ENCODE measurements at places on chromosomes 1 and 21. TPM values are rescaled to one million over a fixed set of nuclear protein-coding genes. Genes with fewer than 3 reads are reported as not detected.

The NFASC gene
- 1.8 TPM for polyA plus RNA-seq

The MYCL gene
- 2.6 TPM for polyA plus RNA-seq

The BTBD8 gene
- 4.4 TPM for polyA plus RNA-seq

The NUDC gene
- 54.8 TPM for polyA plus RNA-seq

The GJC2 gene
- polyA plus RNA-seq, result 1.2 TPM

The FNDC10 gene
- polyA plus RNA-seq, result 3.0 TPM

The LCE3E gene
- polyA plus RNA-seq, result not detected

The GGPS1 gene
- 36.8 TPM for polyA plus RNA-seq

The NFIA gene
- polyA plus RNA-seq, result 32.9 TPM

The TMPRSS15 gene
- polyA plus RNA-seq, result 0.89 TPM

The FAM151A gene
- 0.85 TPM for polyA plus RNA-seq

The PIGR gene
- polyA plus RNA-seq, result 0.04 TPM

The TIMM17A gene
- polyA plus RNA-seq, result 35.1 TPM

The SLC22A15 gene
- polyA plus RNA-seq, result 0.90 TPM

The ACTL8 gene
- polyA plus RNA-seq, result not detected

The NPHS2 gene
- not detected for polyA plus RNA-seq

The C1orf94 gene
- polyA plus RNA-seq, result not detected

The RRP1B gene
- polyA plus RNA-seq, result 27.9 TPM

The ALX3 gene
- not detected for polyA plus RNA-seq

The AMY1C gene
- not detected for polyA plus RNA-seq

The MXRA8 gene
- 73.1 TPM for polyA plus RNA-seq

The C1QB gene
- 30.0 TPM for polyA plus RNA-seq

The SH2D5 gene
- polyA plus RNA-seq, result 0.44 TPM

The DMRTA2 gene
- polyA plus RNA-seq, result 0.32 TPM

The CDK18 gene
- 28.3 TPM for polyA plus RNA-seq

The RCSD1 gene
- 60.8 TPM for polyA plus RNA-seq

The EDARADD gene
- 0.19 TPM for polyA plus RNA-seq

The TARS2 gene
- 27.9 TPM for polyA plus RNA-seq

The RUNX1 gene
- 9.7 TPM for polyA plus RNA-seq

The OPTC gene
- not detected for polyA plus RNA-seq

The FAM72B gene
- 3.1 TPM for polyA plus RNA-seq

The RGS13 gene
- polyA plus RNA-seq, result 0.15 TPM

The OR2L3 gene
- polyA plus RNA-seq, result not detected

The OR2T6 gene
- polyA plus RNA-seq, result not detected

The OR2T33 gene
- not detected for polyA plus RNA-seq

The KRTAP13-2 gene
- polyA plus RNA-seq, result not detected

The DEGS1 gene
- polyA plus RNA-seq, result 42.3 TPM

The CADM3 gene
- 0.92 TPM for polyA plus RNA-seq

The PRR9 gene
- not detected for polyA plus RNA-seq

The FCN3 gene
- 0.50 TPM for polyA plus RNA-seq

The PPIAL4G gene
- polyA plus RNA-seq, result 0.06 TPM

The DCST1 gene
- polyA plus RNA-seq, result not detected

The CXADR gene
- 0.63 TPM for polyA plus RNA-seq

The FCRL2 gene
- polyA plus RNA-seq, result not detected
